Renal pelvis (tissue), 12 donors: ENCODE measurements at places on chromosomes 13 and 19. TPM values are rescaled to one million over a fixed set of nuclear protein-coding genes. Genes with fewer than 3 reads are reported as not detected.
A peak's percentile ranks its signal among the peaks of the same experiment; 100 is the strongest.

NLRP12 gene
- 0.09 TPM for polyA plus RNA-seq

GRCh38 chr13:33452873-33453517 lies 167.4 kb upstream of the STARD13 start:
- peak; percentile 41 for DNase-seq

POSTN gene
- polyA plus RNA-seq: 249 TPM

- peak; percentile 76 for DNase-seq
These were observed at the start of gene VWA8 for GRCh38 chr13:41960637-41961465. Gene VWA8, minus strand, starts transcription at chr13:41961109. Its CDS starts 94 bp downstream, at chr13:41961015.

GRCh38 chr13:58302349-58302748 lies 670.8 kb downstream of the PCDH17 start:
- DNase-seq: no peak

- DNase-seq: peak; percentile 52
These were observed 116.3 kb upstream of the SLC7A1 start for GRCh38 chr13:29711776-29712175.

DNA sequence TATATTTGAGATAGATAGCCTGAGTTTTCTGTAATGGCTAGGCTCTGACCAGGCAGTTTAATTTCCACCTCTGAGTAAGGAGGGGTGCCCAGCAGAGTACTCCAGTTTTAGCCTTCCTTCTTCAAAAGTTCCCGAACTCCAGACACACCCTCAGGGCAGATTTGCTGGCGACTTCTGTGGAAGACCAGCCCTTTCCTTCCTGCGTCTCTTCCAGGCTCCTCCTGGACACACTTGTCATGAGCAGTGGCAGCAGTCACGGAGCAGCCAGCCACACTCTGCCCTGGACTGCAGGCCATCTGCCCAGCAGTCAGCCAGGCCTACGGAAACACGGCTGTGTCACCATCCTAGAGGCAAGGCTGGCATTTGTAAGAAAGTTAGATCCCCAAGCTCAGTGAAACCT lies 6.6 kb upstream of the FLT1 start:
- DNase-seq: no peak

GRCh38 chr19:5103812-5104410 lies 135.0 kb downstream of the KDM4B start:
- DNase-seq: no peak

GRCh38 chr13:93614776-93615175 lies 388.2 kb downstream of the GPC6 start:
- no peak for DNase-seq

DNA sequence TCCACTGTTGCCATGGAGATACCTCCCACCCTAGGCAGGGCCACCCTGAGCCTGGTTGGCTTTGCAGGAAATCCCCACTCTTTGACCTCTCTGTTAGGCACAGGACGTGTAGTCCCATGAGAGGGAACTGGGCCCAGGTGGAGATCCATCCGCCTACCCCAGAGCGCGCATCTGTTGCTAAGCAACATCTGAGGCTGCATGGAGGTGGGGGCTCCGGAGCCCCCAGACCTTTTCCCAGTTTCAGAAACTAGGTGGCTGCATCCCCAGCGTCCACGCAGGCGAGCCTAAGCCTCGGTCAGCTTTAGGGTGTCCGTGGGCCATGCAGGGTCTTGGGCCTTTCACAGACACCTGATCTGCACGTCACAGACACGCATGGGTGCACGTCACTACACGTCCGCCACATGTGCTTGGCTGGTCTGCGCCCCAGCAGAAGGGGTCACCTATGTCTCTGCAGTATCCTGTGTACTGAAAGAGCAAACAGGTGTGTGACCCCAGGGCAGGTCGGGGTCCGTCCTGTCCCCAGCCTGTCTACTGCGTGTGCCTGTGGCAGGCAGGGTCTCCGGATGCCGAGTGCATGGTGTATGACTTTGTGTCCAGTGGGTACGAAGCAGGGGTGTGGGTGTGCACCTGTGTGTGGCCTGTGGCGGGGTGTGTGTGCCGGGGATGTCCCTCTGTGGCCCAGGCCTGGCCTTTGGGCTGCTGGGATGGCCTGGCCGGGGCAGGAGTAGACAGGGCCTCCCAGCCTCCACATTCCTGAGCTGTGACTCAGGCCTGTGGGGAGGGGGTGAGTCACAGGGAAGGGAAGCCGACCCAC lies 4.1 kb upstream of the CIRBP start:
- no peak for DNase-seq

- DNase-seq: no peak
These were observed 11.9 kb downstream of the GAS6 start for GRCh38 chr13:113851826-113852535.

GRCh38 chr13:89514534-89515312 lies 1832.8 kb upstream of the MIR17HG start:
- DNase-seq: no peak

DNA sequence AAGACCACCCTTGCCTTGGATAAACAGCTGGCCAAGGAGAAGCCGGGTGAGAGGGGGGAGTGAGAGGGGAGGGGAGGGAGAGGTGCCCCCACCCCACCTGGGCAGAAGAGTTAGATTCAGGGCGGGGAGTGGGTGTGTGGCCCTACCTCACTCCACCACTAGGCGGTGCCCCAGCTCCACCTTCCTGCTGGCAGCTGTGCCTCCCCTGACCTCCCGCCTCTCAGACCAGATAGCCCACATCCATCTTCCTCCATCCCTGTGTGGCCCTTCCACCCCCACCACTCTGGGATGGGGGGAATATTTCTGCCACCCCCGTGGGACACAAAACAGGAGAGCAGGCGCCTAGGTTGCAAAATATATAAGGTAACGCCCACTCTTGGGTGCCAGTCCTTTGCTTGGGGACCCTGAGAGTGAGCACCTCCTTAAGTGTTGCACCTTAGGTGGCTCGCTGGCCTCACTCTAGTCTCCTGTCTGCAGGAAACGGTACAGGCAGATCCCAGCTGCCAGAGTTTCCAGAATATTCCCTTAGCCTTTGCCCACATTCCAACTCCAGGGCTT lies 13.8 kb upstream of the EHD2 start:
- no peak for DNase-seq

DNA sequence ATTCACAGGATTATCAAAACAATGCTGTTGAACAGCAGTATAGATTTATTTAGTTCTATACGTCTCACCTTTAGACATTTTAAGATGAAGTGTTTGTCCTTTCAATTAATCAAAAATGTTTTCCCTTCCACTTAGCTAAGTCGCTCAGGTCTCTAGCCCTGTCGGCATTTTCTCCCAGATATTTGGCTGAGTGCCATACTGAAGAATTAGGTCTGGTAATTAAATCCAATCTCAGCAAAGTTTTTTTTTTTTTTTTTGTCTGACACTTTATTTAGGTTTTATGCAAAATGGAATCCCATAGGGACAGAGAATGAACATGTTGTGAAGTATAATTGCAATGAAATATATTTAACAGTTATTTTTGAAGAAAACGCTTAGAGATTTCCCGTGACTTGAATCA lies 44.1 kb downstream of the RFC3 start:
- no peak for DNase-seq

PABPC3 gene
- polyA plus RNA-seq: 1.1 TPM

DNA sequence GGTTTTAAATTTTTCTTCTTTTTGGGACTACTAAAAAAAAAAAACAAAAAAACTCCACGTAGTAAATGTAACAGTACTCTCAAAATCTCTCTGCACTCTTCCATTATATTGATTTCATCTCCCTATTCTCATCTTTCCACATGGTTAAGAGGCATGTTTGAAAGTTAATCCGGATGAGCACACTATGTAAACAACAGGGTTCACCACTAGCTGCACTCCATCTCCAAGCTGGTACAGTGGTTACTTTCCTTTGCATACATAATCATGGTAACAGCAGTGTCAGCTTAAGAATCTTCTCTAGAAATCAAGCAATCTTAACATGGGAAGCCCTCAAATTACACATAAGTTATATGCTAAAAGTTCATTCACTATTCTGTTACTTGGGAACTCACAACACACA lies 92.6 kb downstream of the MIPEP start:
- DNase-seq: no peak

GRCh38 chr19:16067205-16067938 lies 8.9 kb upstream of the TPM4 start:
- no peak for DNase-seq

CLDN10 gene
- polyA plus RNA-seq: 100 TPM

LIM2 gene
- polyA plus RNA-seq: 0.44 TPM

FAM216B gene
- polyA plus RNA-seq: 0.03 TPM
